ENCODE measurements at places on chromosomes 6 and 20. TPM values are rescaled to one million over a fixed set of nuclear protein-coding genes. Genes with fewer than 3 reads are reported as not detected.
A peak's percentile ranks its signal among the peaks of the same experiment; 100 is the strongest.

DNA sequence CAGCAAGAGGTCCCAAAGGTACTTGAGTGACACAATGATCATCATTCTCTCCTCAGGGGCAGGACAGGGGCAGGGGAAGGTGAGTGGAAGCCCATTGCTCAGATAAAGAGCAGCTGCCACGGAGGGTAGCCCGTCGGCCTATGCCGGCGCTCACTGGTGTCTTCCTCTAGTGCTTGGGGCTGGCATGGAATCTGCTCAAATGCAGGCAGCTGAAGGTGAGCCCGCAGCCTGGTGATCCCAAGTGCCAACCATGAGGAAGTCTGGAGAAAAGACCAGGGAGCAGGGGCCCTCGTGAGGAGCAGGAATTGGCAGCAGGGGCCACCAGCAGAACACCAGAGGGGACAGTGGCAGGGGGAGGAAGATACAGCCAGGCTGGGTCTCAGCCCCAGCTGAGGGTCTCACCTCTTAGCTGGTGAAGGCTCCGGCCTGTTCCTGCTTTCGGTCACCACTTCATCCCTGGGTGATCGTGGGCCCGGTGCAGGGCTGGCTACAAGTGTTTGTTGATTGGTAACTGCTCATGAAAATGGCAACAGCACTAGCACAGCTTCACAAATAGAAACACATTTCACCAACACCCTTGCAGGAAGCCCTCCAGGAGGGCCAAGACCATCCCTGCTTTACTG is 24.7 kb downstream of the RBCK1 start:
- no peak overlapping the region for H3K27ac ChIP-seq
- H3K4me3 ChIP-seq = no peak overlapping the region
- 0 out of 2 replicates have a peak, but pooled peaks cover 7% of the 10 kb centered on the region for H3K4me1 ChIP-seq
- no peaks in the 10 kb centered on the region for H3K27me3 ChIP-seq
- H3K36me3 ChIP-seq = peaks cover 38% of the 10 kb centered on the region

- no peak for DNase-seq
- no peak overlapping the region for H3K27ac ChIP-seq
- no peaks in the 10 kb centered on the region for H3K27me3 ChIP-seq
- no peaks in the 10 kb centered on the region for H3K36me3 ChIP-seq
Observed at GRCh38 chr6:167331565-167331964, 6.7 kb downstream of the TTLL2 start.

- H3K27ac ChIP-seq = no peak overlapping the region
- peaks cover 67% of the 10 kb centered on the region for H3K4me1 ChIP-seq
- H3K36me3 ChIP-seq = no peaks in the 10 kb centered on the region
- H3K27me3 ChIP-seq = no peaks in the 10 kb centered on the region
- no peak overlapping the region for H3K4me3 ChIP-seq
Observed at GRCh38 chr20:47430862-47431588, 70.7 kb upstream of the NCOA3 start.

DNA sequence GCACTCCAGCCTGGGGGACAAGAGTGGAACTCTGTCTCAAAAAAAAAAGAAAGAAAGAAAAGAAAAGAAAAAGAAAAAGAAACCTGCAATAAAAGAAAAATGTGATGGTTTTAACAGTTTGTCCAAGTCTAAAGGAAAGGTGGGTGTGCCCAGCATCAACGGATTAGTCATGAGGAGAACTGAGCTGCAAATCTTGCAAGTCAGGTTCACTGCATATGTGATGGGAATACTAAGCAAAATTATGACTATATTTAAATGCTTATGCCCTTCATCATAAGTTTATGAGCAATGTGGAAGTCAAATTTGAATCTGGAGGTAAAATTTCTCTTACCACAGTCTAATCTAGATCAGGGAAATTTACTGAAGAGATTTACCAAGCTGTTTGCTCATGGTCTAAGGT is 13.1 kb upstream of the CDK19 start:
- H3K27me3 ChIP-seq = no peaks in the 10 kb centered on the region
- no peak overlapping the region for H3K4me3 ChIP-seq
- DNase-seq = no peak
- H3K36me3 ChIP-seq = no peaks in the 10 kb centered on the region
- no peak overlapping the region for H3K27ac ChIP-seq
- H3K4me1 ChIP-seq = peaks cover 14% of the 10 kb centered on the region

GRCh38 chr6:151005896-151006632 is 140.6 kb downstream of the MTHFD1L start:
- peaks cover 4% of the 10 kb centered on the region for H3K36me3 ChIP-seq
- peaks cover 16% of the 10 kb centered on the region for H3K4me1 ChIP-seq
- H3K27ac ChIP-seq = no peak overlapping the region
- DNase-seq = no peak
- no peak overlapping the region for H3K4me3 ChIP-seq

DNA sequence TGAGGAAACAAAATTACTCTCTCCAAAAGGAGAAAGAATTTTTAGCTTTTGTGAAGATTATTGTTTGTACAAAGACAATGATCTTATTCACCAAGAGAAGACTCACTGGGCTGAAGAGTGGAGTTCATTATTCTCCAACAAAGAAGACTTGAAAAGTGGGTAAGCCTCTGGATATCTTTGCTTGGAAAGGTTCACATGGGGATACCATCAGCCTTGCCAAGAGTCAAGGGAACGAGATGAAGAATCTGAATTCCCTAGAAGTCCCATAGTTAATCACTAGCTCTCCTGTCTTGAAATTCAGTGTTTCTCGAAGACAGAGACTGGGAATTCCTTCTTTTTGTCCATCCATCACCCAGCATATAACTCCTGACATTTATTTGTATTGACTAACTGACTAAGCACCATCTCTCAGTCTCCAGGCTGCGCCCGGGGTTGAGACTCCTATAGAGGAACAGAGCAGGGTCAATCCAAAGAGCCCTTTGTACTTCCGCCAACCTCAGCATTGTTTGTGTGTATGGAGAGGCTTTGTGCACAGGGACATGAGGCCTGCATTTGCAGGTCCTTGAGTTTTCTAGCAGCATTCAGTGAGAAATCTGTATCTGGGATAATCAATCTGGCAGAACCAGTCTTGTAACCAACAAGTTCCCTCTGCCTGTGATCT is 461.9 kb downstream of the KIF16B start:
- H3K27ac ChIP-seq = no peak overlapping the region
- no peak for DNase-seq
- peaks cover 14% of the 10 kb centered on the region for H3K4me1 ChIP-seq
- H3K36me3 ChIP-seq = no peaks in the 10 kb centered on the region

DNA sequence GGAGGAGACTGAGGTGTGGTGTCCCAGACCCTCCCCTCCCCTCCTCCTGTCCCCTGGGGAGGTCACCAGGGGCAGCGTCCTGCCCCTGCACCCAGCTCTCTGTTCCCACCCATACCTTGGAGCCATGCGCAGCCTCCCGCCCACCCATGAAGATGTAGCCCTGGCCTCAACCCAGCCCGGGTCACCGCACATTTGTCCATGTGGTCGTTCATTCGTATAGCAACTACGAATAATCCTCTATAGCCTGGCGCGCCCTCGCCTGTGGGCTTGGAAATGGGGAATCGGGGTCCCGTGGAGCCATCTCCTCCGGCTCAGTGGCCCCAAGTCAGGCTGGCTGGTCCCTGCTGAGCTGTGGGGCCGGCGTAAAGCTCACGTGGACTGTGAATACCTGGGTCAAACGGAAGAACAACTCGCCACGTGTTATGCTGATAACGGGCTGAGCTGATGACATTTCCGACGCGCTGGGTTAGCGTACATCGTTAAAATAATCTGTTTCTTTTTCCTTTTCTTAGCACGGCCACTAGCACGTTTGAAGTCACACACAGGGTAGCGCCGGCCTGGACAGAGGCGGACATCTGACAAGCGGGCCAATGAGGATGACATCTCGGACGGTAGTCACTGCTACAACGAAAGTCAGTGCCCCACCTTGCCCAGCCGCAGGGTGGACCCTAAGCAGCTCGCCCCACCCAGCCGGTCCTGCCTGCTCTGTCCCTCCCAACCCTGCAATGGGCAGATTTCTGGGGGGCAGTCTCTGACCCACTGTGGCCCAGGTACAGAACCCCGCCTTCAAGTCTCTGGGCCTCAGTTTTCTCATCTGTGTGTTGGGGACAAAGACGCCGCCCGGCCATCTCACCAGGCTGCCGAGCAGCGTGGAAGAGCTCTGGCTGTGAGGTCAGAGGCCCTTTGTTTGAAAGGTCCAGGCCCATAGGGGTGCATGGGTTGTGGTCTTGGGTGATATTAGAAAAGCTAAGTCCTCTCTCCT is 19.8 kb upstream of the RBBP8NL start:
- H3K4me1 ChIP-seq = no peaks in the 10 kb centered on the region
- no peak for DNase-seq
- no peaks in the 10 kb centered on the region for H3K36me3 ChIP-seq
- no peak overlapping the region for H3K27ac ChIP-seq

GRCh38 chr6:156111913-156112312 is 656.3 kb upstream of the NOX3 start:
- H3K27me3 ChIP-seq = no peaks in the 10 kb centered on the region
- no peaks in the 10 kb centered on the region for H3K4me1 ChIP-seq
- no peak overlapping the region for H3K4me3 ChIP-seq

DNA sequence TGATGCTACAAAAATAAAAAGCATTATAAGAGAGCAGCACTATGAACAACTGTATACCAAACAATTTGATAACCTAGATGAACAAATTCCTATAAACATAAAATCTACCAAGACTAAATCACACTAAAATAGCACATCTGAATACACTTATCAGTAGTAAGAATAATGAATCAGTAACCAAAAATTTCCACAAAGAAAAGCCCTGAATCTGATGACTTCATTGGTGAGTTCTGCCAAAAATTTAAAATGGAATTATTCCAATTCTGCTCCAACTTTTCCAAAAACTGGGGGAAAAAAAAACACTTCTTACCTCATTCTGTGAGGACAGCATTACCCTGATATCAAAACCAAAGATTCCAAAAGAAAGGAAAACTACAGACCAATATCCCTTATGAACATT is 206.2 kb downstream of the WDR27 start:
- no peaks in the 10 kb centered on the region for H3K36me3 ChIP-seq
- no peak for DNase-seq
- no peak overlapping the region for H3K4me3 ChIP-seq
- H3K4me1 ChIP-seq = no peaks in the 10 kb centered on the region

DNA sequence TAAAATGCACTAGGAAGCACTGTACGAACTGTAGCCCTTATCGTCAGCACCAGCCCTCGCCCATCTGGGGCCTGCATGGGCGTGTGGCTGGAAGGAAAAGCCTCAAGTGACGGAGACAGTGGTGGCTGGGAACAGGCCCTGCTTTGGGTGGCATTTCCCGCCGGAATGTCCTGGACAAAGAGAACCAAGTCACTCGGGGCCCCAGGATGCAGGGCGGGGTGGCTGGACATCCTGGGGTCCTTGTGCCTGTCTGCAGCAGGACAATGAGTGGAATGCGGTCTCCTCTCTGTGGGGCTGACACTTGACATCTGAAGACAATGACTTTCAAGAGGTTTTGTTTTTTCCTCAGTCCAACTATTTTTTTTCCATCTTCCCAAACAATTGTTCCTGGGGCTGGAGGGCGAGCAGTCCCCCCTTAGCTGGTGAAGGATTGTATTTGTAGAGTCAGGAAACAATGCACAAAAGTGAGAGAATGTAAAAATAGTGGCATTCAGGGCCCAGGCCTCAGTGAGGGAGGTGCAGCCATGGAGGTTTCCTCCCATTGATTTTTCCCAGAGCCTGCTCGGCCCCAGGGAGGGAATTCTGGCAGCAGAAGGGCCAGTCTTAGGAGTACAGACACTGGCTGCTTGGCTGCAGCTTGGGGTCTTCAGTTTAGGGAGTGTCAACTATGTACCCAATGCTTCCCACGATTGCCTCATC is 64.4 kb downstream of the PREX1 start:
- H3K27ac ChIP-seq = no peak overlapping the region
- peaks cover 9% of the 10 kb centered on the region for H3K27me3 ChIP-seq
- DNase-seq = no peak

DNA sequence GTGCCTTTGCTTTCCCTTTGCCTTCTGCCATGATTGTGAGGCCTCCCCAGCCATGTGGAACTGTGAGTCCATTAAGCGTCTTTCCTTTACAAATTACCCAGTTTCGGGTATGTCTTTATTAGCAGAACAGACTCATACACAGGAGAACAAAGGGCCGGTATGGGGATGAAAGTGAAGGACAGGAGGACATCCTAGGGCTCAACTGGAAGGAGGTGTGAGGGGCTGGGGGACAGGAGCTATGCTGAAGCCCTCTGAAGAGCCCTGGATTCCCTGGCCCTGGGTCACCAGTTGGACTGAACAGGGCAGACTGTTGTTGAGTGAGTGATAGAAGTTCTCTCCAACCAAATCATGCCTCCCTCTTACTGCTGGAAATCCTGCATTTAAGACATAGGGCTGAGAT is 105.8 kb downstream of the SCML4 start:
- no peak overlapping the region for H3K4me3 ChIP-seq
- H3K4me1 ChIP-seq = no peaks in the 10 kb centered on the region

DNA sequence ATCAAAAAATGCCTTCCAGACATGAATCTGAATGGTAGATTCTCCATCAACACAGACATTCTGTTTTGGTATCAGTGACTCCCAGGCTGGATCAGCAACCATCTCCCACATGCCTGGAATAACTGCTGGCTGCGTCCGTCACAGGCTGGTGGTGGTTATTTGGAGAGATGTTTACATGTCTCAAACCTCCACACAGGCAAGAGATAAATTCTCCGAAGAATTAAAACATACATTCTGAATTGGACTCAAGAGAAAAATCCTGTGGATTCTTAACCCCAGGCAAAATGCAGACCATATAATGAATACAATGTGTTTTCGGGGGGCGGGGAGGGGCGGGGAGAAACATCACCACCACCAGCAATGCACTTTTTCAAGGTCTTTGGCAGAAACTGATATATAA is 108.2 kb downstream of the THBS2 start:
- H3K27me3 ChIP-seq = peaks cover 5% of the 10 kb centered on the region
- no peak overlapping the region for H3K4me3 ChIP-seq
- no peak overlapping the region for H3K27ac ChIP-seq

GRCh38 chr6:140269591-140270165 is 895.2 kb upstream of the CITED2 start:
- no peaks in the 10 kb centered on the region for H3K27me3 ChIP-seq
- no peak overlapping the region for H3K27ac ChIP-seq
- H3K36me3 ChIP-seq = no peaks in the 10 kb centered on the region
- DNase-seq = no peak

DNA sequence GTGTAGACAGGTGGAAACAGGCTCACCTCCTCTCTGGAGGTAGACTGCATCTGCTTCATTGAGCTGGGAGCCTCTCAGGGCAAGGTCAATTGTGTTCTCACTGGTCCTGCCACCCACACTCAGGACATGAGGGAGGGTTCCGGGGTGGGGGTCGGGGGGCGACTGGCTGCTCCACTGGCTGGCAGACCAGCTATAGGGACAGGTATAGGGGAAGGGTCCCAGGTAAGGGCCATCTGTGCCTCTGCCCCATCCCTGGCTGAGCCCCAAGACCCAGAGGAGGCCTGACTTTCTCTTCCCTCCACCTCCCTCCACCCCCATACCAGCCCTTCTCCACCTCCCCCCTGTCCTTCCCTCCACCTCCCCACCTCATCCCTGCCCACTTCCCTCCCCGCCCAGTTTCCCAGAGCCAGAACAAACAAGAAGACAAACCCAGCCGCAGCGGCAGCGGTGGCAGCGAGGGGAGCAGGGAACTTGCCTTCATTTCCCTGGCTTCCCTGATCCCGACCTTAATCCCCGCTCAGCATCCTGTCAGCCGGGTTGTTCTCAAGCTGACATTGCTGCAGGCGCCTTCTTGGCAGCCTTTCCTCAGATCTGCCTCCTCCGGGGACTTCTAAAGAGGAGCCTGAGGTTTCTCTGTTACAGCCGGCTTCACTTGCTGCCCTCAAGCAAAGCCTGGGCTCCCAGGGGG is 18.3 kb upstream of the FOXP4 start:
- peaks cover 71% of the 10 kb centered on the region for H3K4me1 ChIP-seq
- H3K27ac ChIP-seq = peak overlapping the region; percentile 18
- no peaks in the 10 kb centered on the region for H3K36me3 ChIP-seq
- DNase-seq = peak; percentile 41
- no peaks in the 10 kb centered on the region for H3K27me3 ChIP-seq

The B3GALT4 gene
- total RNA-seq = 0.27 TPM

The OR2J3 gene
- total RNA-seq = not detected

The CST2 gene
- total RNA-seq = not detected

The TCF21 gene
- total RNA-seq = not detected

All from HepG2 (cell line).